Activated CD8-positive, alpha-beta memory T cell treated with anti-CD3 and anti-CD28 coated beads, Interleukin-2, amount 10 ng/mL, durations not matched to agents 7 days and 5 days (primary cell): ENCODE measurements at places on chromosomes 5 and 9. TPM values are rescaled to one million over a fixed set of nuclear protein-coding genes. Genes with fewer than 3 reads are reported as not detected.

The CCL21 gene
- total RNA-seq, result not detected

The DRD1 gene
- total RNA-seq, result not detected

The ERGIC1 gene
- total RNA-seq, result 30.9 TPM

The GRM6 gene
- total RNA-seq, result not detected

The PDGFRB gene
- 53.3 TPM for total RNA-seq

The SPATA31A3 gene
- total RNA-seq, result not detected

The TSSK1B gene
- total RNA-seq, result not detected

The HSPB3 gene
- not detected for total RNA-seq

The PCDHA8 gene
- not detected for total RNA-seq

The GARIN3 gene
- total RNA-seq, result 0.09 TPM

The SPATA6L gene
- total RNA-seq, result 0.56 TPM

The NUTM2F gene
- not detected for total RNA-seq

The CDC14B gene
- 4.8 TPM for total RNA-seq
